AG09319 (cell line): ENCODE measurements at places on chromosomes 6 and 20.

DNA sequence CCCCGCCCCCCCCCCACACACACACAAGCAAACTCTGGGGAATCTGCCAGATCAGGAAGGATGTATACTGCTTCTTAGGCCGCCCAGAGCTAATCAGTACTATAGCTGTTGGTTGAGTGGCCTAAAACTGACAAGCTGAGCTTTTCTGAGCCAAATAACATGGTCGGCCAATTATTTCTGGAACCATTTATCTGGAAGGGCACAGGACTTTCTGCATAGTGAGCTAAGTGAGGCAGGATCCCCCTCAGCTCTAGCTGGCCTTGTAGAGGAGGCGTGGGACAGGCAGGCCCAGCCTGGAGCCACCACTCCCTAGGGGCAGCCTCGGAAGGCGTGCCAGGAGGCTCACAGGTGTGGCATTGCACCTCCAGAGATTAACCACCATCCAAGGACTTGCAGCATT lies 200.1 kb downstream of the TMEM242 start:
- DNase-seq, result no peak

- no peak for DNase-seq
These were observed 167.2 kb upstream of the KCNG1 start for GRCh38 chr20:51189814-51190782.

GRCh38 chr20:62522748-62523396 lies 47.1 kb upstream of the GATA5 start:
- no peak for DNase-seq

GRCh38 chr6:33633462-33634158 lies 12.5 kb downstream of the ITPR3 start:
- no peak for DNase-seq

GRCh38 chr6:45791211-45792168 lies 224.2 kb downstream of the CLIC5 start:
- DNase-seq, result peak; percentile 7

GRCh38 chr6:31299511-31299910 lies 27.6 kb upstream of the HLA-C start:
- no peak for DNase-seq

DNA sequence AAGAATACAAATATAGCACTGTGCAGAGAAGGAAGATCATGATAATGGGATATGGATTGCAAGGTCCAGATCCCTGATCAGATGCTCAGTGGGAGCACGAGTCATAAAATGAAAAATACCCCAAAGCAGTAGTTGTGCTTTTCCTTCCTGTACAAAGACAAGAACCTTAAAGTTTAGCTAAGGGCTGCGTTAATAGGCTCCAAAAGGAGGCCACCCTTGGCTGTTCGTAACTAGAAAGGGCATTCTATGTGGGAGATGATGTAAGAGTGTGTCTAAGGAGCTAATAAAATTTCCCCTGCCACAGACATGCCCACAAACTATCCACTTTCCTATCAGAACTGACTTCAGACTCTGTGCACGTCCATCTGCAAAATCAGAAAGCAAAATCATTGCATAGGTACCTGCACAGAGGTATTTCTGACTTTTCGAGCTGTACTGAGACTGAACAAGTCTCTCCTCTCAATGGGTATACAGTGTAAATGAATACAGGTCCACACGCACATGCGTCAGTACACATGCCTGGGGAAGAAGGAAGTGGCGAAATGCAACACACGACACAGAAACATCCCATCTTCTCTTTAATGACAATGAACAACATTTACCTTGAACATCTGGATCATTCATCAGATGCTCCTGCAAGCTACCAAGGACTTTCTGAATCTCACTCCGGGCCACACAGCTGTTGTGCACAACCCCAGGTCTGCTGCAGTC lies 16.9 kb upstream of the ANKRD60 start:
- no peak for DNase-seq

GRCh38 chr6:22113026-22113766 lies 183.6 kb downstream of the PRL start:
- DNase-seq, result peak; percentile 91

- DNase-seq, result no peak
These were observed 93.5 kb downstream of the ADGRG6 start for GRCh38 chr6:142395266-142395665.

GRCh38 chr20:5463007-5463686 lies 146.4 kb upstream of the PROKR2 start:
- no peak for DNase-seq

GRCh38 chr6:3939368-3939958 lies 90.3 kb downstream of the FAM50B start:
- no peak for DNase-seq

- DNase-seq, result no peak
These were observed 49.7 kb downstream of the BCAS4 start for GRCh38 chr20:50844430-50845100.

DNA sequence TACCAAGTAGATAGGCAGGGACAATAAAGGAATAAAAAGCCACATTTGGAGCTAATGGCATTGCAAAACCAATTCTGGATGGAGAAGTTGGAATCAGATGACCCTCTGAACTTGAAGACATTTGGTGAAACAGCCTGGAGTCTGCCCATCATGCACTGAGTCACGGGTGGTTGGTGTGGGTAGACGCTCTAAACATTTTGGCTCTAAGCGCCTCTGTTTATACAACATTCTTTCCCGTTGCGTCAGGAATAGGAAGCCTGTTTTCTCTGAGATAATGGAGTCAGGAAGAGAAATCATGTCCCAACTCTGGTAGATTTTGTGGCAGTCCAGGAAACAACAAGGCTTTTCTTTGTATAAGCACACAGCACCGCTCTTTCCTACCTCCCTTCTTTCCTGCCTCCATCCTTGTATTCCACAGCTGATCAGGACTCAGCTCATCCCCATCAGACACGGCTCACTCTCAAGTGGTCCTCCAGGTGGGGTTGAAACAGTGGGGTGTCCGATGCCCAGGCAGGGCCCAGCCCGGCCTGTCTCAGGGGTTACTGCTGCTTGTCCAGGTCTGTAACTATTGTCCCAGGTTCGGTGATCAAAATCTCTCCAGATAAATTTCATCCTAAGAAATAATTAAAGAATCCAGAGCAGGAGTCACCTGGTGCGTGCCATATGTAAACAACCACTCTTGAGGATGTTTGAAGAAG lies 12.1 kb upstream of the RAMACL start:
- peak; percentile 83 for DNase-seq

- no peak for DNase-seq
These were observed 7.6 kb downstream of the SPATS1 start for GRCh38 chr6:44349904-44350649.

DNA sequence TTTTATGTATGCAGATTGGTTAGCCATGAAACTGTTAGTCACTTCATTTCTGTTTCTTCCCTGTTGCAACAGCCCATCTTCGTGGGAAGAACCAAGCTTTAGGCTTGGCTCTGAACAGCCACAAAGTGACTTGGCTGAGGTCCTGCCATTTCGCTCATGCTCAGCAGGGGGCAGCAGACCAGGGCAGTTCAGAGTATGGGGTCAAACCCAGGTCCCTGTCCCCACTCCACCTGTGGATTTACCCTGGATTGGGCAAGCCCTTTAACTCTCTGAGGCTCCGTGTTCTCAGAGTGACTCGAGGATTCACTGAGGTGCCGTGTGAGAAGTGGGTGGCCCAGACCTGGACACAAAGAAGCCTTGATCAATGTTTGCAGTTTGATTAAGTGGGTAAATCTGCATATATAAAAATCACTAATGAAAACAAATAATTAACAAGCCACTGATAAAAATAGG lies 19.8 kb upstream of the MAP1LC3A start:
- peak; percentile 39 for DNase-seq

DNA sequence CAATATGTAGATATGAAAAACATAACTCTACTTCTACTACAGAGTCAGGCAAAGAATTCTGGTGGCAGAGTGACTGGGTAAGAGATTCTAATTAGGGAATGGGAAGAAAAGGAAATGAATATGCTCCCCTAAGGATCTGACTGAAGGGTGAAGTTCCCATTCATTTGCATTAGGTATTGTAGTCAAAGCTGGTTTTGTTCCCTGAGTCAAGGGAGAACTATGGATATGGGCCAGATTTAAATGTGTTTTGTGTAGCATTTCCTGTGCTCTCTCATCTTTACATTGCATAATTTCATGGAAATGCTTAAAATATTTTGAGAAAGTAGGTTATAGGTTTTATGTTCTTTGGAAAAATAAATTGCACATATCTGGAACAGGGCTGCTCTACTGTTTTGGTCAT lies 299.7 kb downstream of the BTBD3 start:
- DNase-seq, result no peak

- DNase-seq, result no peak
These were observed 2.4 kb downstream of the ADGRG6 start for GRCh38 chr6:142304241-142304640.
